ENCODE measurements at places on chromosomes 1 and 21.
A peak's percentile ranks its signal among the peaks of the same experiment; 100 is the strongest.

GRCh38 chr1:212302745-212303383 lies 17.7 kb downstream of the PPP2R5A start:
- DNase-seq: no peak

DNA sequence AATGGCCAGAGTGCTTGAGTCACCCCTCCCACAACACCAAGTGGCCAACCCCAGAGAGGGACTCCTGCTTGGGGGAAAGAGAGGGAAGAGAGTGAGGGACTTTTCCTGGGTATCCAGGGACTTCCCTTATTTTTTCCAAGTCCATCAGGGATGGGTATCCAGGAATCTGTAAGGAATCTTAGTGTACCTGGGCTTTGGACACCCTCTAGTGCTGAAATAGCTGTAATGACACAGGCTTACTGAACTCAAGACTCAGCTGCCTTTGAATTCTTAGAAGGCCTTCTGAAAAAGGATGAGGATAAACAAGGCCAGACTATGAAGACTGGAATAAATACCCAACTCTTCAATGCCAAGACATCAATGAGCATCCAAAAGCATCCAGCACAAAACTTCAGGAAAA lies 12.0 kb downstream of the TSHB start:
- no peak for DNase-seq

DNA sequence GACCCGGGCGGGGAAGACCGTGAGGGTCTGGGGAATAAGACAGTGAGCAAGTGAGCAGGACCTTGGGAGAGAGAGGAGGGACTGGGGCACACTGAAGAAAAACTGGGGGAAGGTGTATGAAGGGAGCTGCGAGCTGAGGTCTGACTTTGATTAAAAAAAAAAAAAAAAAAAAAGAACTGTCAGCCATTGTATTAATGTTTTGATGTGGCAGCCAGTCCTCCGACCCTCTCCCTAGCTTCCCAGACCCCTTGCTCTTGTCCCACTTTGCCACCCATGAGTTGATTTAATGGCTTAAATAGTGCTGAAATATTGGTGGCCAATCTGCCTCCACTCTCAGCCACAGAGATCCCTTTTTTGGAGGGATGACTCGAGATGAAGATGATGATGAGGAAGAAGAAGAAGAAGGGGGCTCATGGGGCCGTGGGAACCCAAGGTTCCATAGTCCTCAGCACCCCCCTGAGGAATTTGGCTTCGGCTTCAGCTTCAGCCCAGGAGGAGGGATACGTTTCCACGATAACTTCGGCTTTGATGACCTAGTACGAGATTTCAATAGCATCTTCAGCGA lies 652 bp downstream of the HAX1 start:
- DNase-seq: no peak

- no peak for DNase-seq
Observed at GRCh38 chr1:248373761-248374160, 1.8 kb upstream of the OR2T6 start.

- DNase-seq: no peak
Observed at GRCh38 chr1:55272994-55273393, 57.8 kb upstream of the USP24 start.

DNA sequence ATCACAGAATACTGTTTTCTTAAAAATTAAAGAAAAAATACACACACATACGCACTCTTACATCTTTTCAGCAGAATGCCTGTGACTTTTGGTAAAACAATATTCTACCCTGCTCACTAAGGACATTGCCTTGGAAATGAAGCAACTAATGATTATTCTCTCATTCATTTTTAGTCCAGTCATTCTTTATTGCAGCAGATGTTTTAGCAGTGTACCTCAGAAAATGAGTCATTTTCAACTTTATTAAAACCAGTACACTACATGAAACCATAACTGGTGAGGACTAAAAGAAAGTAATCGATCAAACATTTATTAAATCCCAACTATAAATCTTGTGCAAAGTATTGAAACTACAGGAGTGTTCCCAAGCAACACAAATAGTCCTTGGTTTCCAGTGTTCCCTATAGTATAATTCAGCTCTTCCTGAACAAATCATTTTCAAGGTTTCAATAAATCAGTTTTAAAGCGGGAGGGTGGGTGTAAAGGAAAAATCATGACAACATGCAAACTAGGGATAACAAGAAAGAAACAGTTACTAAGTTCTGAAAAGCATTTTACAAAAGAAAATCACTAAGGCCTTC lies 114.2 kb downstream of the ADGRL4 start:
- DNase-seq: no peak

GRCh38 chr1:110309139-110309538 lies 30.0 kb upstream of the RBM15 start:
- DNase-seq: no peak

DNA sequence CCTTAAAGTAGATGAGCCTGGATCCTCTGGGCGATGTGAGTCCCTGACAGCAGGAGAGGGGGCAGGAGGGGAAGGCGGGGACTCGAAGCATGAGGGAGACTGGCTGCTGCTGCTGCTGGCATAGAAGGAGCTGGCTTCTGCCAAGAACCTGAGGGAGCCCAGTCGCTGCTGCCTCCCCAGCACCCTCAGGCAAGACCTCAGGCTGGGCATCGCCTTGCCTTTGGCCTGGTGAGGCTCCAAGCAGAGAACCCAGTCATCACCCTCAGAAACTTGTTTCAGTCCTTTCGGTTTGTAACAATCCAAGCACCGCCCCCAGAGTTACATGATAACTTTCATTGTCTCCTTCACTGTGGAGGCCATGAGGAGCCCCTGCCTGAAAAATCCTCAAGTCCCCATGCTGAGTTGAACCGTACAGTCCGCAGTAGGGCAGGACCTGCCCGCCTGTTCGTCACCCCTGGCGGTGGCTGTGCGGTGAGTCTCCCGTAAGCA lies 38.8 kb downstream of the POFUT2 start:
- peak; percentile 29 for DNase-seq

DNA sequence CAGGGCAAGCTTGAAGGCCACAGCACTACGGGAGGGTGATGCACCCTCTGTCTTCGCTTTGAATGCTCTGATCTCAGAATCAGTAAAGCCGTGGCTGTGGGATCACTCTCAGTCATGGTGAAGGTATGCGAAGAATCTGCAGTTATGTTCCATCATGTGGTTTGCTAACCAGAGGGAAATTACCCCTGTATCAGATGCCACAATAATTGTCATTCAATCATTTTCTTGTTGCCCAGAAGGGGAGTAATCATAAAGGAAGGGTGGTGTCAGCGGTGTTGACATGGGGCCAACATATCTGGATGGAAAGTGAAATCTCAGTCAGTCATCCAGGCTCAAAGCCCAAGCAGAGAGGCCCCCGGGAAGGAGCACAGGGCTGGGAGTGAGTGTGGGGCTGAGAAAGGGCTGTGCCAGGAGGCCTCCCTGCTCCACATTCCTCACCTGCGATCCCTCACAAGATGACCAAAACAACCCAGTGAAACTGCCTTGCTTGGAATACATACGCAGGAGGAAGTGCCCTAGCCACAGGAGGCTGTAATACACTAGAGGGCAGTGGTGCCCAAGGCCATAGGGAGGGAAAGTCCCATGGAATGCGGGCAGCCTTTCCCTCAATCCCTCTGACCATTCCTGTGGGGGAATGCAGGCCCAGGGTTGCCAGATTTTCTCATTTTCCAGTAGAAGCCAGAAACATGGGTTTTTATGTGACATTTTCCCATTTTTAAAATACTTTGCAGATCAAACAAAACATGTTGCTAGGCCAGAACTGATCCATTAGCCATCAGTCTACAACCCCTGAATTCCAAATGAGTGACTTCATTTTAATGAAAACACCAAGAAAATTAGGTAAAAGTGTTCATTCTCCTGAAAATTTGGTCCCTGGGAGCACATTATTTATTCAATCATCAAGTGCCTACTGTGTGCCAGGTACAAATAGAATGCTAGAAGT lies 95.7 kb upstream of the VANGL1 start:
- DNase-seq: peak; percentile 49

GRCh38 chr1:232207073-232207866 lies 422.7 kb downstream of the SIPA1L2 start:
- DNase-seq: no peak

DNA sequence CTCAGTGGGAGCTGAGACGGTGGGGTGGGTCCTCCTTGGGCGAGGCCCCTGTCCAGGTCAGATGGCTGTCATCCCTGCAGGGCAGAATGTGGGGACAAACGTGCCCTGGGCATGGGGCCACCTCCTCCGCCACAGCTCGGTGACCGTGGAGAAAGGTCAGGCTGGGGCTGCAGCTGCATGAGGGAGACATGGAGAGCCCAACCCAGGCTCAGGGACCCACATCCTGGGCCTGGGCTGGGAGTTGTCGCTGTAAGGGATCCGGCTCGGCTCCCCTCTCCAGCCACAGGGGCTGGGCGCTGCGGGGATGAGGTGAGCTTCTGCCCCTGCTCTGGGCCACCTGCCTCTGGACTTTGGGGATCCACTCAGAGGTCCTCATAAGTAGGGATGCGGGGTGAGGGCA lies 518 bp upstream of the PLCH2 start:
- peak; percentile 68 for DNase-seq

DNA sequence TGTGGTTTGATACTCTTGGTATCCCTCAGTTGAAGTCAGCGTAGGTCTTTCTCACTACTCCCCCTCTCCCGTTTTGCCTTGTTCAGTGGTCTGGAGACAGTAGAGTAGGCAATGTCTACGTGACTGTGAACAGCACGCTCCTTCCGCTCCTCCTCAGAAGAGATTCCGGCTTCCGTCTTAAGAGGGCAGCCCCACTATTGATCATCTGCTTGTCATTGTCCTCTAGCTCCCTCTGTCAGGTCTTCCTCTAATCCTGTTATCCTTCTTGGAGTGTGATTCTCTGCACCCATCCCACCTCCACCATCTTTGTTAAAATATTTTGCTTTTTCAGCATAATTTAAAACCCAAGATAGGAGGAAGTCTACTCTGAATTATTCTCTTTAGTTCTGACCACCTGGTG lies 129.9 kb upstream of the KCNK2 start:
- no peak for DNase-seq

- DNase-seq: no peak
Observed at GRCh38 chr1:39036678-39037077, 10.5 kb downstream of the NDUFS5 start.

GRCh38 chr21:15285556-15285955 lies 220.8 kb upstream of the NRIP1 start:
- DNase-seq: no peak

GRCh38 chr1:39981945-39982344 lies 27.0 kb downstream of the MFSD2A start:
- DNase-seq: no peak

- DNase-seq: no peak
Observed at GRCh38 chr1:158290321-158290844, 660 bp downstream of the CD1C start.

- no peak for DNase-seq
Observed at GRCh38 chr1:11248169-11248568, 14.2 kb downstream of the MTOR start.

GRCh38 chr1:162709870-162710269 lies 77.6 kb downstream of the DDR2 start:
- DNase-seq: no peak

DNA sequence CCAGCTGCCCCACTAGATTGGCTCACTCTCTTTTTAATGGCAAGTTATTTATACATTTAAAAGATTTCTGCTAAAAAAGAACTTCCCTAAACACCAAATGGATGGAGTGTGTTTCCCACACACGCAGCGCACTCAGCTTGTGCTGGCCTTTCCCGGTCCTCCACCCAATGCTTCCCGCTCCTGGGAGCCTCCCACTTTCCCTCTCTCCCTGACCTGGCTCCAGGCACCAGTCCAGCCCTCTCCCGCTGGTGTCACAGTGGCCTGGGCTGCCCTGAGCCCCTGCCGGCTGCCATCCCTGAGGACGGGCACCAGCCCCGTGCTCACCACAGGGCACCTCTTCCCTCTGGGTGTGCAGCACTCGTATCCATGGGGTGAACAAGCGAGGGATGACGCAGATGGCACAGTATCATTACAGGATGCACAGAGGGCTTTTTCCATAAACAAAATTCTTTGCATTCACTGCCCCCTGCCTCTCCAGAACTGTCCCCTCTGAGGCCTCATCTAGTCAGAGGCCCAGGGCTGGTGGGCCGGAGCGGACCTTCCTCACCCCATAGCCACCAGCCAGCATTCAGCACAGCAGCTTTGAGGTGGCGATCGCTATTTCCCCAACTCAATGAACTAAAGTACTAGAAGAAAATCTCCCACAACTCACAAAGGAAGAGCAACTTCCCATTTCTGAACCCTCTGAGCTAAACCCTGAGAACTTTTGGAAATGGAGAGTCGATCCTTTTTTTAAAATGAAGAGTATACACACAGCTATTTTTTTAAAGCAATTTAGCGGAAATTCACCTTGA lies 68.5 kb downstream of the SLC37A1 start:
- DNase-seq: no peak

GRCh38 chr1:14142397-14143100 lies 442.6 kb downstream of the PRDM2 start:
- no peak for DNase-seq

DNA sequence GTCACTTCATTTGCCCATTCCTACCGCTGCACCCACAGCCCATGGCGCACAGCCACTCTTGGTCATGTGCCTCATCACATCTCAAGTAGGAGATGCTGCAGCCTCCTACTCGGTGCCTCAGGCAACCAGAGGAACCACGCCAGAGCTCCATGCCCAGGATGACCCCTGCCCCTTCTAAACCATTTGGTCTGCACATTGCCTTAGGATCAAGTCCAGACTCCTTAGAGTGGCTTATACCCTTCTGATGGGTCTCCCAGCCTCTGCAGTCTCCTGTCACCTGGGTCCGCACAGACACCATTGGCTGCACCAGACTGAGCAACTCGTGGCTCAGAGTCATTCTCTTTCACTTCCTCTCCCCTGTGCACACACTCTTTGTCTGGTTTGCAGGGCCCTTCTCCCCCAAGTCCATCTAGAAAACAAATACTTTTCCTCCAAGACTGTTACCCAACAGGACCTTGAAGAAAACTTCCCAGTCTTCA lies 2.2 kb upstream of the ADORA3 start:
- no peak for DNase-seq

DNA sequence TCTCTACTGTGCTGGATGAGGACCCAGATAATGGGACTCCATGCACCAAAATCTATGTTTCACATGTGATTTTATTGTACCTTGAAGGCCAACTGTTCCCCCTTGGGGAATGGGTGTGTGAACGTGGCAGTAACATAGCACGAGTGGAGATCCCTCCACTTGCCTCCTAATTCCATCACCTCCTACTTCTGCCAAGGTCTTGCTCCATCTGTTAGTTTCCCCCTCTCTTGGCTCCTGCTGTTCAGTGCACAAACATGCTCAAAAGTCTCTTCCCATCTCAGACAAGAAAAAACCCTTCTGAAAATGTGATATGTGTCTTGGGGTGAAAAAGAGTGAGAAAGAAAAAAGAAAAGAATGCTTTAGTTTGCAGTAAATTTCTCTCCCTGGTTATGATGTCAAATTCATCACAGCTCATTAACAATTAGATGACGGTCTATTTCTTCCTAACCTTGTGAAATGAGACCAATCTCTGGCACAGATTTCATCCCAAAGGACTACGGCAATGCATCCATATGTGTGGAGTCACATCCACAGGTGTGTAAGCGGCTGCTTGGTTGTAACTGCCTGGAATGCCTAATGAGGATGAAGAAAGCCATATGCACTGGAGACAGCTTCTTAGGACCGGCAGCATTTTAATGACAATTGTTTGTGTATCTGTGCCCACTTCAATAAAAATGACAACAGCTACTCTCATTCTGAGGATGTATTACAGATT lies 79.3 kb upstream of the DIRAS3 start:
- no peak for DNase-seq
